ENCODE measurements at places on chromosomes 7 and 10.

DNA sequence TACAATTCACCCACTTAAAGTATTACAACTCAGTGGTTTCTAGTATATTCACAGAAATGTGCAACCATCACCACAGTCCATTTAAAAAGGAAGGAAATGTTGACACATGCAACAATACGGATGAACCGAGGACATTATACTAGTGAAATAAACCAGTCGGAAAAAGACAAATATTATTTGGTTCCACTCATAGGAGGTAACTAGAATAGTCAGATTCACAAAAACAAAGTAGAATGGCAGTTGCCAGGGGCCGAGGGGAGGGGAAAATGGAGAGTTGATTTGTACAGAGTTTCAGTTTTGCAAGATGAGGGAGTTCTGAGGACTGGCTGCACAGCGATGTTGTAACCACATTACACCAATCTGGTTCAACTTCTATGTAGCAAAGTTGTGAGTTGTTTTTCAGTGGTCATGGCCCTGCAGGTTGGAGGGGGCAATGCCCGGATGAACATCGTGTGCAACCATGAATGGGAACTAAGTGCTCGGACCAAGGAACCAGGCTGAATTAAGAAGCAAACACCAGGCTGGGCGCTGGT, 17.6 kb upstream of the TNPO3 start:
- no peak for DNase-seq

- DNase-seq, result no peak
Observed at GRCh38 chr7:132526111-132526740, 50.0 kb downstream of the PLXNA4 start.

- no peak for DNase-seq
Observed at GRCh38 chr10:9294865-9295264, 1240.4 kb downstream of the GATA3 start.

DNA sequence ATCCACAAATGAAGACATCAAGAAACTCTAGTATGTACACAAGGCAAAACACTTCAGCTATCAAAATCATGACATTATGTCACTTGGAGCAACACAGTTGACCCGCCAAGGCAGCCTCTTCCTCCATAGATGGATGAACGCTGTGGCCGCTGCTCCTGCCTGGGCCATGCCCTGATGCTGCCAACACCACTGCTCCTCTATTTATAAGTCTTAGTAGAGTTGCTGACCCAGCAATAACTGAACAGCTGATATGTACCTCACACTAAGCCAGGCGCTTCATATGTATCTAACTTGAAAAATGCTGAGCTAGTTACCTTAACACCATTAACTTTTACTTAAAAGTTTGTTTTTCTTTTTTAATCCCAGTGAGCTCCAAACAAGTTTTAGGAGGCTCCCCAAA, 131.9 kb downstream of the LYZL1 start:
- DNase-seq, result no peak

DNA sequence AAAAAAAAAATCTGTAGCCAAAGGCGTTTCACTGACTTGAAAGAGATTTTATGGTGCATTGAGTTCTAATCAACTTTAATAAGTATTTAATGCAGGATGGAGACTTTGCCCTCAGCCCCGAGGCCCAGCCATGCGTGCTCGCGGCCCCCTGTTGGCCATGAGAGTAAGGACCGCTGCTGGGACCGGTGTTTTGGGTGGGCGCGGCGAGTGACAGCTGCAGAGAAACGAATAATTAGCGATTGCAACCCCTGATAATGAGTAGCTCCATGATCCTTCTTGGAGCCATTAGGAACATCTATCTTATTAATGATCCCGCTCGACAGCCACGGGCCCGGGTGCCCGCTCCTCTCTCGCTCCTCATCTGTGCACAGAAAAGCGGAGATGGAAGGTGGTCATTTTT, 347.4 kb downstream of the RPS24 start:
- no peak for DNase-seq

DNA sequence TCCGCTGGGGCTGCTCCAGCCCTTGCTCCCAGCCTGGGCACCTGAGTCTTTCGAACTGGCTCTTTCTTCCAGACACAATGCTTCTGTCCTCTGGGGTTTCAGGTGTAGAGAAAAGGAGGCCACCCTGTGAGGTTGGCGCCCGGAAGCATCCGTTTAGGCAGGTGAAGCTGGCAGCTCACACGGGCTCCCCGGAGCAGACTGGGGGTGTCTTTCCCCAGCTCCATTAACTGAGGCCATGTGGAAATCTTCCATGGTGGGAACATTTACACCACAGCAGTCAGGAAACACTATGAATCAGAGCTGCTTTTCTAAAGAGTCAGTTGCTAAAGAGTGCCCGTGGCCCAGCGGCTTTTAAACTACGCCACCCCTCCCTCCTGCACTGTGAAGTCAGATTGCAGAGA, 29.2 kb downstream of the PRKAG2 start:
- DNase-seq, result no peak

GRCh38 chr7:96219378-96220130, 102.3 kb downstream of the SLC25A13 start:
- peak; percentile 81 for DNase-seq

DNA sequence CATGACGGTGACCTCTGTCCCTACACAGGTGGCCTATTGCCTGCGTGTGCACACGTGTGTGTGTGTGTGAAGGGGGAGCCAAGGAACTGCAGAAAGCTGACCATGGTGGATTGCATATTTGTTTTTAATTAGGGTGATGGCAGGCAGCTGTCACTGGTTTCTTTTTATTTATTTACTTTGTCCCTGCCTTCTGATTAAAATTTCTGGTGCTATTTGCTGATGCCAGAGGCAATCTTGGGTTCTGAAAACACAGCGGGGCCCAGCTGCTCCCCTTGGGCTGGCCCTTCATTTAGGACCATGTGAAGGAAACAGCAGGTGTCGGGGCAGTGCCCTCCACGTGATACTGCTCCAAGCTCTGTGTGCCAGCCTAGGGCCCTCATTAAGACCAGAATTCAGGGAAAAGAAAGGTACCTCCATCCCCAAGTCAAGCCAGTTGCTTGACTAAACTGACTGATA, 71.3 kb upstream of the PODXL start:
- peak; percentile 97 for DNase-seq
